ENCODE measurements at places on chromosomes 12 and 14.

DNA sequence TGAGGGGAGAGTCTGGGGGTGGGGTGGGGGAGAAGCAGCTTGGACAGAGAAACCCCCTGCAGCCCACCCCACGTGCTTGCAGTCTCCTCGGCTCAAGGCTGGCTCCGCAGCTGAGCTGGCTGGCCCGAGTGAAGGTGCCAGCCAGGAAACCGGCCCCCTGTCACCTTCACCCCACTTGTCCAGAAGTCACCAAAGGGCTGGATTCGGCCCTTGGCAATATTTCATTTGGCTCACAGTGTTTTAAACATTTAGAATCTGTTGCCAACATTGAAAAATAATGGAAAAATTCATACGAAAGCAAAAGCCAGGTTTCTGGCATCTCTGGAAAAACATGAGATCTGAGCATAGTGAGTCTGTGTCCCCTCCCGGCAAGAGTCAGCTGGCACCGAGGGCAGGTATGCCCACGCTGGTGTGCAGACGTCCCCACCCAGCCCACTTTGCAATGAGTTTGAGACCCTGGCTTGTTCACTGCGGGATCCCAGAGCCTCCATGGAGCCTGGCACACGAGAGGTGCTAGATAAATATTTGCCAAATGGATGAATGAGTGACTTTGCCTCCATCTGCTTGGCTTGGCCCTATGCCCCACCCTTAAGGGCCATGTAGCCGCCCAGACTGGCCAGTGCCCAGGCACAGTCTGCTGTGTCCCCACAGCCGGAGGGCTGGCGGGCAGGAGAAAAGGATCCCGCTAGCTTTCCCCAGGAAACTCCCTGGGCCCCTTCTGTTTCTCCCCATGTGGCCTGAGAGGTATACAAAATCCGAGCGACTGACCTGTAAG lies 18.2 kb downstream of the MSI1 start:
- DNase-seq, result no peak

- DNase-seq, result no peak
These were observed 684.3 kb downstream of the TMEM121 start for GRCh38 chr14:106210650-106211049.

DNA sequence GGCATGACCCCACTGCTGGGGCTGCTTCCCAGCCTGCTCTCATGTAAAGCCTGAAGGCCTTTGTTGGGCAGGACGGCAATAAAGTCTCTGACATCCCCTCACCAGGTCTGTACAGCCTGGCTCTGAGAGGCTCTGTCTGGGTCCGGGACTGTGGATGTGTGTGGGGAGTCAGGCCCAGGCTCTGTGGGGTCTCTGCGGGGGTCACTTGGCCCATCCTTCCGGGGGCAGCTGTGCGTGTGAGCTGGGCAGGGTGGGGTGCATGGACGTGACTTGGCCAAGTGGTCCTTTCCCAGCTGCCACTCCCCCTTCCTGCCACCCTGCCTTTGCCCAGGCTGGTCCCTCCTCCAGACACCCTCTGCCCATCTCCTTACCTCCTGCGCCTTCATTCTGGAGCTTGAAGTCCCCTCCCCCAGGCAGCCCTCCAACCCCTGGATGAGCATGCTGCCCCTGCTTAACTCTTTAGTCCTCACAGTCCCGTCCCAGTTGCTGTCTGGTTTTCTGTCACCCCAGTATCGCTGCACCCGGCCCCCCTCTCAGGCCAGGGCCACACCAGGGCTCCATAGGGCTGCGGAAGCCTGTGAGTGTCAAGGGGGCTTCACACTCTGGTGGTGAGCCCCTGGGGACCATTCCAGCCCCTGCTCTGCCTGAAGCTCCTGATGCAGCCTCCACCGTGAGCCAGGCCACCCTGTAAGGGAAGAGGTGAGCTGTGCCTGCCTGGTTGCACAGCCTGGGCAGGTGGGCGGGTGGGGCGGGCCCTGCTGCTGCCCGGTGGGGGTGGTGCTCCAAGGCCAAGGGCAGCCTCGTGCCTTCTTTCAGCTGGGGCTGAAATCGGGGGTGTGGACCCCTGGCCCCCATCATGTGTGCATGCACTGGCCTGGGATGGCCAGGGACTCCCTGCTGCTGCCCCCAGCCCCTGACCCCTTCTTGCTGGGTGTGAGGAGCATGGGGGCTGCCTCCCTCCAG lies 25.5 kb upstream of the KIF26A start:
- DNase-seq, result peak; percentile 81

- no peak for DNase-seq
These were observed 241.9 kb upstream of the FLRT2 start for GRCh38 chr14:85288041-85288440.

DNA sequence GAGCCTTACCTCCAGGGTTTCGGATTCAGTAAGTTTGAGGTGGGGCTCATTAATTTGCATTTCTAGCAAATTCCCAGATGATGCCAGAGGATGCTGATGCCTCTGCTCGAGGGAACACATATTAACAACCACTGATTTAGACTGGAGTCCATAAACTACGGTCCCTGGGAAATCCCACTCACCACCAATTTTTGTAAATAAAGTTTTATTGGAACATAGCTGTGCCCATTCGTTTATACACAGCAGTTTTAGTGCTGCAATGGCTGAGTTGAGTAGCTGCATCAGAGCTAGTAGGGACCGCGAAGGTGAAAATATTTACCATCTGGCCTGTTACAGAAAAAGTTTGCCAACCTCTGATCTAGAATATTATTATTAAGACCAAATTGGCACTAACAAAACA lies 73.8 kb downstream of the DNAI7 start:
- DNase-seq, result no peak

GRCh38 chr14:99118046-99118721 lies 153.8 kb downstream of the BCL11B start:
- peak; percentile 3 for DNase-seq
